Bronchial epithelial cell (primary cell): ENCODE measurements at places on chromosomes 3 and 15.
A peak's percentile ranks its signal among the peaks of the same experiment; 100 is the strongest.

DNA sequence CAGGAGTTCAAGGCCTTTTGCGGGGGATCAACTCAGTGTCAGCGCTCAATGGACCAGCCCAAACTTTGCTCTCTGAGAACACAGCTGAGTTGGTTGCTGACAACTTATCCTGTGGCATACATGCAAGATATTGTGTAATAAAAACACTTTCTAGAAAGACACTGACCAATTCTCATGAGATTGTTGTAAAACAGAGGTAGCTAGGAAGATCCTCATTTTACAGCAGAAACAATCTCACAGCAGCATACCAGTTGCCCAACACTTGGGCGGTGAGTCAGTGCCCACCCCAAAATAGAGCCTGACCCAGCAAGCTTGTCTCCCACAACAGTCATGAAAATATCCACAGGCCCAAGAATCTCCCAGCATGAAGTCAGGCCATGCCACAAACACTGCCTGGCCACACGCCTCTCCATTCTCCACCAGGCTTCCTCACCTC, 18.2 kb downstream of the KLHL6 start:
- DNase-seq = peak; percentile 63

- DNase-seq = no peak
Observed at GRCh38 chr3:49554633-49555265, 472 bp downstream of the BSN start.

DNA sequence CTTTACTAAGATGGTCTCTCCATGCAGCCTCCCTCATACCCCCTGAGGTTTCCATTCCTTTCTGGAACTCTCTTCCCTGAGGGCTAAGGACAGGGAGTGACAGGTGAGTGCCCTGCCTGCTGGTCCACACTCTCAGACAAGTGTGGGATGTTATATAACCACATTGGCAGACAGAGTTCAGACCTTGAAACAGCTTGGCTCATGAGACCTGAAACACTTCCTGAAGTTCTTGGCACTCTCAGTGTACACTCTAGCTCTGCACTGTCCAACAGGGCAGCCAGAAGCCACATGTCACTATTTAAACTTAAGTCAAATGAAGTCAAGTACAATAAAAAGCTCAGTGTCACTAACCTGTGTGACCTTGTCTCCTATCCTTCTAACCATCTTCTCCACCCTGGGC, 188.5 kb downstream of the ZNF621 start:
- DNase-seq = no peak

DNA sequence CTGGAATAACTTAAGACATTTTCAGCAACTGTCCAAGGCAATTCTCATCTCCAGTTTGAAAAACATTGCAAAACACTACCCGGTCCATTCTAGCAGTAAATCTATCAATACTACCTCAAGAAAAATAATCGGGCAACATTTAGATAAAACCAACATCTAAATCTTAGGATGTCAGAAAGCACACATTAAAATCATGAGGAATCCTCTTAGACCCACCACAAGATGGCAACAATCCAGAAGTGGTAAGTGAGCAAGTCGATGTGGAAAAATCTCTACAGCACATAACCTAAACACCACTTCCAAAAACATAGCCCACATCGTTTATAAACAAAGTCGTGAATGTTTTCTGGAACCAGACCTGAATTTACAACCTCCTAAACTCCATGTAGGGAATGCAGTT, 5.7 kb downstream of the PLCH1 start:
- DNase-seq = no peak

DNA sequence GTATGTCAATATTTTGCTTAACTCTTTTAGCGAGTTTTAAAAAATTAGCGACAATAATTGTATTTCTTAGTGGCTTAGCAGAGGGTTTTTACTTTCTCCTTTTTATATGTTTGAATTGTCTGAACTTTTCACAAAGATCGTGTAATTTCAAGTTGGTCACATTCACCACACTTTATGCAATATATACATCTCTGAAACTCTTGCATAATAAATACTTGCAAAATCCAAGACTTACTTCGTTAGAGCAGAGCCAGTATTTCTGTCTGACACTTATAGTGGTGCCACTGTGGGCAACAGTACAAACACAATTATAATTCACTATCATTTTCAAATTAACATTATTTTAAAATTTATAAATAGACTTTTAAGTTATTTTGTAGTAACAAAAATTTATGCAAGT, 62.0 kb downstream of the SUCNR1 start:
- DNase-seq = no peak
